H9 (cell line): ENCODE measurements at places on chromosomes 13 and 19. TPM values are rescaled to one million over a fixed set of nuclear protein-coding genes. Genes with fewer than 3 reads are reported as not detected.

SMIM24 gene
- total RNA-seq, result 1.3 and 1.9 TPM in 2 replicates

TGDS gene
- 10.4 and 13.9 TPM in 2 replicates for total RNA-seq

CLEC17A gene
- not detected in 2 replicates for total RNA-seq

TMEM59L gene
- 11.2 and 12.0 TPM in 2 replicates for total RNA-seq

IL11 gene
- 3.8 and 3.9 TPM in 2 replicates for total RNA-seq
